ENCODE measurements at places on chromosomes 16 and 17.

DNA sequence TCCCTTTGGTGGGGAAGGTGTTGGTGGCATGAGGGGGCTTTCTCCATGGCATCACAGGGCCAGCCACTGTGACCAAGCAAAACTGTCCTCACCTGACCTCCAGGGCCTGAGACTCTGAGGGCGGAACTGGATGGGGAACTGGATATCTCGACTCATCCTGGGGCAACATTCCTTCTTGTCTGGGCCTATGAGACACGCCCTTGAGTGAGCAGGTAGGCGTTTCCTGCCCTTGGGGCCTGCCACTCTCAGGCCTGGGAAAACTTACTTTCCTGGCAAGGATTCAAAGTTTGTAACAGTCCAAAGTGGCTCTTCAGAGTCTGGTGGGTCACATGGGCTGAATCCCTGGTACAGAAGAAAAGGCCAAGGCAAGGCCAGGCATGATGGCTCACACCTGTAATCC, 9.6 kb downstream of the MT1X start:
- DNase-seq, result peak; percentile 26

GRCh38 chr16:12526515-12526914, 277.2 kb downstream of the CPPED1 start:
- DNase-seq, result no peak

- DNase-seq, result no peak
Measured at GRCh38 chr17:65532101-65532890, 29.2 kb downstream of the AXIN2 start.

DNA sequence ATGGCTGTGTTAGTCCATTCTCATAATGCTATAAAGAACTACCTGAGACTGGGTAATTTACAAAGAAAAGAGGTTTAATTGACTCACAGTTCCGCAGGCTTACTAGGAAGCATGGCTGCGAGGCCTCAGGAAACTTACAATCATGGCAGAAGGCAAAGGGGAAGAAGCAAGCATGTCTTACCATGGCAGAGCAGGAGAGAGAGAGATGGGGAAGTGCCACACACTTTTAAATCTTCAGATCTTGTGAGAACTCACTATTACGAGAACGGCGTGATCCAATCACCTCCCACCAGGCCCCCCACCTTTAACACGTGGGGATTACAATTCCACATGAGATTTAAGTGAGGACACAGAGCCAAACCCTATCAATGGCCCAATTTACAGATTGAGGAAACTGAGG, 96.5 kb downstream of the SDK2 start:
- DNase-seq, result no peak

DNA sequence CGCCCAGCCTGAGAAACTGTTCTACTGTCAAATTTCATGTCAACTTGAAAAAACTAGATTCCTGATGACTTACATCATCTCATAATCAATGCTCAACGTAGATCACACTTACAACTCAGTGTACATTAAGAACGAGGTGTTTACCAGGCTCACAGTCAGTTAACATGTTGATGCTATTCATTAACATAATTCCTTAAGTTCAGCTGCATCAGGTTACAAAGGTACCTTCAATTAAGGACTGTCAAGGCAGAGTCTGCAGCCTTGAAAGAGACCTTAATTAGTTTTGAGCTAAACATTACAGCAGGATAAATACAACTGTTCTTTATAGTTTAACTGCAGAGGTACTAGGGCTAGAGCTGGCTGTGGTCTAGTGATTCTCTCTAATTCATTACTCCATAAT, 1.9 kb downstream of the GNA13 start:
- no peak for DNase-seq

DNA sequence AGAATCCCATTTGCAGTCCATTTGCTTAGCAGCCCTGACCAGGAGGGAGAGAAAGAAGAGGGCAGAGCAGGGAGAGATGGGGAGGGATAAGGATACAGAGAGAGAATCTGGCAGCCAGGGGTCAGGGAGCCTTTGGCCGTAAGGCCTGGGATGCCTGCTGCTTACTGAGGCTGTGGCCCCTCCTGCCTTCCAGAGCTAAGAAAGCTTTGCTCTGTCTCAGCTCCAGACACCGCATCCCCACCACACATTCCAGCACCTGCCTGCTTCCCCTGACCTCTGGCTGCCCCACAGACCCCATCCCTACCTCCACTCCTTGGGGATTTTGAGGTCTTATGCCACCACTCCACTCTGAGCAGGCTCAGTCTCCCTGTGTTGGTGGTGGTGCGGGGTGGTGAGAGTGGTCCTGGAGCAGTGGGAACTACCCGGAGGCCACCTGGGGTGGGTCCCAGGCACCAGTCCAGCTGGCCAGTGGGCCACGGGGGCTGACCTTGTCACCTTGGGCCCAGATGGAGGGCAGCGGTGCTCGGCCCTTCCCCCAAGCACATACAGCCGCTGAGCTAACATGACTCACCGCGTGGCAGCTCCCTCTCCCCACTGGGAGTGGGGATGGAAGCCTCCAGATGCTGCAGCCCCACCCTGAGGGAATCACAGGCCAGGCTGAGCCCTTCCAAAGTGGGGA, 58.3 kb downstream of the RAI1 start:
- no peak for DNase-seq

DNA sequence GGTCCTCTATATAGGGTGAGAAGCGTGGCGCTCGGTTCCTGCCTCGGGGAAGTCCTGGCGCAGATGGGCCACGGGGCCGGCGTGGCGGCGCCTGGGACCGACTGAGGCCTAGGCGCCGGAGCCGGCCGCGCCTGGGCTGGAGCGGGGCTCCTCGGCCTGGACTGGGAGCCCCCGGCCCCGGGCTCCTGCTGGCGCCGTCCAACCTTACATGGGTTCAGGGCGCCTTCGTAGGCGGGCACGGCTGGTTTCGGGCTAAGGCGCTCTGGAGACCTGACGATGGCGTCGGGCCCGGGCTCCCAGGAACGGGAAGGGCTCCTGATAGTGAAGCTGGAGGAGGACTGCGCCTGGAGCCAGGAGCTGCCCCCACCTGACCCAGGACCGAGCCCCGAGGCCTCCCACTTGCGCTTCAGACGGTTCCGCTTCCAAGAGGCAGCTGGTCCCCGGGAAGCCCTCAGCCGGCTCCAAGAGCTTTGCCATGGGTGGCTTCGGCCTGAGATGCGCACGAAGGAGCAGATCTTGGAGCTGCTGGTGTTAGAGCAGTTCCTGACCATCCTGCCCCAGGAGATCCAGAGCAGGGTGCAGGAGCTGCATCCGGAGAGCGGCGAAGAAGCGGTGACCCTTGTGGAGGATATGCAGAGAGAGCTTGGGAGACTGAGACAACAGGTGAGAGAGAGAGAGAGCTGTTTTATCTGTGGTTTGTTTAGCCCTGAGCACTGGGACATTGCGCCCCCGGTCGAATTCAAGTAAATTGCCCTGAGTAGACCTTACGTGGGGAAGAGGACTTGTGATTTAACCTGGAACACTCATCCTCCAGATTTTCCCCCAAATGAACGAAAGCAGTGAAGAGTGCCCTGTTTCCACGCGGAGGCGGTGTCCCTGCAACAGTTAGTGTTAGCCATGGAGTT, 504 bp downstream of the ZNF263 start:
- DNase-seq, result no peak

GRCh38 chr17:65799869-65800268, 238.4 kb upstream of the AXIN2 start:
- DNase-seq, result no peak

DNA sequence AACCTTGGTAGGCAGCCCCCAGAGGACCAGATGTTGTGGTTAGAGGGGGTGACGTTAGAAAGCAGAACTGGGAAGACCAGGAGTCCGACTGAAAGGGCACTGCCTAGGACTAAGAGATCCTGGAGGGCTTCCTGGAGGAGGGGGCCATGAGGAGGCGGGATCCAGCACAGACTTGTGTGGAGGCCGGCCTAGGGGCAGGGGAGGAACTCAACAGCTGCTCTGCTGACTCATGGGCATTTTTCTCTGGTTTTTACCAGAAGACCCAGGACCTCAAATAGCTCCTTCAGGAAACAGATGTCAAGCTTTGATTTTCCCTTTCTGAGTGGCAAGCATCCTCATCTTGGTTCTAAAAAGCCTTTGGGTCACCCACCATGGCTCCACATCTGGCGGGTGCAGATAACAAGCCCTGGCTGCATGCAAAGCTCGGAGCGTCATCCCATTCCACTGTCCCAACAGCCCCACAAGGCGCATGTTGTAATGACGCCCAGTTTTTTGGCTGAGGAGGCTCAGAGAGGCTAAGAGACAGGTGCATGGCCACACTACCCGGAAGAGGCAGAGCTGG, 29.0 kb downstream of the IL21R start:
- no peak for DNase-seq

GRCh38 chr17:50865868-50866260, 290 bp downstream of the TOB1 start:
- no peak for DNase-seq

GRCh38 chr17:59121901-59122480, 15.3 kb upstream of the TRIM37 start:
- no peak for DNase-seq

DNA sequence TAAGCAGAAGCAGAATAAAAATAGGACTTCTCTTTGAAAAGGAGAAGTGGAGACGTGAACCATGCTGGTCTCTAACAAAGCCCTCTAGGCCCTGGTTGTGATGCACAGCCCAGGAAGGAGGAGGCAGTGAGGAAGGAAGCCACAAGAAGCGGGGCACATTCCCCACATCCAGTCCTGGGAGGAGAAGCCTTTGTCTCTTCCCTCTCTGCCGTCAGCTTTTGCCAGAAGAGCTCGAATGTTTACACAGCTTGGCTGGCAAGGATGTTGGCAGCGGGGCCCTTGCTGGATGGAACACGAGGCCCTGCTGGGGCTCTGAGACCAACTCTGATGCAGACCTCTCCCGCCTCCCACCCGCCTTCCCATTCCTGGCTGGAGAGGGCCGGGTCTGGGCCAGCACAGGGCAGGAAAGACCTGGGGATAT, 91.3 kb downstream of the MAF start:
- no peak for DNase-seq

DNA sequence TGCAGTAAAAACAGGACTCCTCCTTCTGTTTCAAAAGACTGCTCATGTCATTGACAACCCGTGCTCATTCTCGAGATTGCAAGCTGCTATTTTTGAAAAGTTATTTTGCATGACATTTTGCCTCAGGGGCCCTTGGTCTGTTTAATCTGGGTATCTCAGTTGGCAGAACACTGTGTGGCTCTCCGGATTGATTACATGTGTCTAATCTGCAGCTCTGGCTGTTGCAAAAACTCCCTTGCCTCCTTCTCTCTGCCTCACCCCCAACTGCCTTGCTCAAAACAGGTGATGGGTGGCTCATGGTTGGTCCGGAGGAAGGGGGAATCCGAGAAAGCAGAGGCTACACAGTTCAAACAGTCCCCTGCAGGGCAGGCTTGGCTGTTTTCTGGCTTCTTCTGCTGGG, 25.3 kb downstream of the GINS3 start:
- no peak for DNase-seq

DNA sequence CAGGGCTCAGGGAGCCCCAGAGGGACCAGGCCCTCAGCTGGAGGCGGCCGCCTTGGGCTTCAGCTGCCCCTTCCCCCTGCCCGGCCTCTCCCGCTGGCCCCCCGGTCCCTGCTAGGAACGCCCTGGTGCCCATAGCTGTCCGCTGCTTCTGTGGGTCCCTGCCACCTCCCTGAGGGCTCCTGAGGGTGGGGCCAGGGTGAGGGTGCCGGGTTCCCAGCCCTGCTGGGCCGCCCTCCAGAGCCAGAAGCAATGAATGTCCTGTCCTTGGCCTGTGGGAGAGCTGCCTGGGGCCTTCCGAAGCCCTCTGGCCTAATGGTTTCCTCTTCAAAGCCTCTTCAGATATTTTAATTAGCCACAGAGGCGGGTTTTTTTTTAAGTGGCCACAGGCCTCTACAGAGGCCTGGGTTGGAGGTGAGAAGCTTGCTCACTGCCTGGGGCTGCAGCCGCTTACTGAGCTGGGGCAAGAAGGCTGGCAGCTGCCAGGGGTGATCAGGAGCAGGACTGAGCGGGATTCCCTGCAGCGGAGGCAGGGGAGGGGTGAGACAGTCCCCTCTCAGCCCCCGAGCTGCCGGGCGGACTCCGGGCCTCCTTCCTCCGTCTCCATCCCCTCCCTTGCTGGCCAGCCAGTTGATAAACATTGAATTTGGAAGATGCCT, 9.9 kb downstream of the CENPX start:
- DNase-seq, result no peak

- DNase-seq, result peak; percentile 64
Measured at GRCh38 chr17:72539981-72540897, 419.4 kb downstream of the SOX9 start.

GRCh38 chr17:10635290-10635689, 21.8 kb downstream of the MYH3 start:
- DNase-seq, result no peak

DNA sequence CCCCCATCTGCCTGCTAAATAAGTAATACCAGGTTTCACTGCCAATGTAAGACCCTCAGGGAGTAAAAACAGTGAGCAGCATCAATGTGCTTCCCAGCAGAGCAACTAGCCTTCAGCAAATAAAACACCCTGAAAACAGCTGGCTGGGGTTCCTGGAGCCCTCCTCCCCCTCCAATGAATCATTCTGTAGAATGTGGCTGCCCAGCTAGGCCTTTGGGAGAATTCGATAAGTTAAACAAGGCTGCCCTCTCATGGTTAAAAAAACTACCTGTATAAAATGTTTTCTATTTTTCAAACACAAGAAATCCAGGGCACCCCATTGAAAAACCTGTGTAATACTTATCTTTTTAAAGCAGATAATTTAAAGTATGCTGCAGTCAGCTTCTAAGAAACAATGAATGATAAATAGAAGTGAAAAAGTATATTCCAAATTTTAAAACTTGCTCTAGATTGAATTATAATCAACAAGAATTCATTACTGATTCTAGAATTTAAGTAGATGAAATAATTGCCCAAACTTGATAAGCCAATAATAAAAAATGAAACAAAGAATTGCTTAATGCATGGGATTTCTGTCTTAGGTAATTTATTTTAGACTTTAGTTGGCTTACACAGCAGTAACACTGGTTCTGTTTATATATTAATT, 9.4 kb upstream of the TOM1L1 start:
- no peak for DNase-seq

GRCh38 chr16:4647644-4647980, 23.0 kb downstream of the MGRN1 start:
- DNase-seq, result no peak

GRCh38 chr17:65931246-65932149, 260.4 kb downstream of the CEP112 start:
- no peak for DNase-seq

DNA sequence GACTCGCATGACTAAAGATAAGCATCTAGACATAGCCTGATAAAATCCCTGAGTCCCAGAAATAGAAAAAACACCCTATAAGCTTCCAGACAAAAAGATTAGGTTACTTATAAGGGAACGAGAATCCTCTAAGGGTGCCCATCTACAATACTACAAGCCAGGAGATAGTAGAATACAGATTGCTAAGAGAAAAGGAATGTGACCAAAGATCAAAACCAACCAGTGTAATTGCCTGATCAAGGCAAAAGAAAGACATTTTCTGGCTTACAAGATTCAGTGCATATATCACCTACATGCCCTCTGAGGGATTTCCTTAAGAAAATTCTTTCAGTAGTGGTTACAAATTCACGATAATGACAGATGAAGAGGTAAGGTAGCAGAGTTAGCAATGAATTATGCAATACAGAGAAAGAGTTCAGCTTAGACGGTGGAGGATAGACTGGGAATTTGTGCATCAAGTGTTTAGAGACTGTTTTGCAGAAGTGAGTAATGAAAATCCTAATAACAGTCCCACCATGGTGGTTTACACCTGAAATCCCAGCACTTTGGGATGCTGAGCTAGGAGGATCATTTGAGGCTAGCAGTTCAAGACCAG, 35.0 kb downstream of the BCL7C start:
- no peak for DNase-seq

Data from right renal pelvis (tissue), 4 donors.